ENCODE measurements at places on chromosomes 16 and 17.

- no peak overlapping the region for H3K27ac ChIP-seq
- no peak overlapping the region for H3K4me3 ChIP-seq
- no peak for DNase-seq
- H3K4me1 ChIP-seq = no peaks in the 10 kb centered on the region
- H3K27me3 ChIP-seq = no peaks in the 10 kb centered on the region
These were observed 16.8 kb downstream of the NQO1 start for GRCh38 chr16:69709456-69710084.

DNA sequence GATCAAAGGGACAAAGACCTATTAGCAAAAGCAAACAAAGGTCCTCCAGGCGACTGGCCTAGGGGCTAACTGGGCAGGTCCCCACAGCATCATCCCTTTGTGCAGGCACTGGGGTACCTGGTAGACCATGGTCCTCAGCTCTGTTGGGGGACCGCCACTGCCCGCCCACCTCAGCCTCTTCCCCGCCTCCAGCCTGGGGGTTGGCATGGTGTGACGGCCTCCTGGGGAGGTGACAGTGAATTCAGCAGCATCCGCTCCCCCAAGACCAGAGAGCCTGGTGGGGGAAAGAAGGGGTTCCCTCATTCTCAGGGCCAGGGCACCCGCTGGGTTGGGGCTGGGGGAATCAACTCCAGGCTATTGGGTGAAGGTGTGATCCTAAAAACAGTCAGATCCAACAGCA is 38.7 kb upstream of the DNAH9 start:
- no peak for DNase-seq
- no peak overlapping the region for H3K4me3 ChIP-seq
- H3K27me3 ChIP-seq = peaks cover 3% of the 10 kb centered on the region
- H3K4me1 ChIP-seq = no peaks in the 10 kb centered on the region
- no peaks in the 10 kb centered on the region for H3K36me3 ChIP-seq
- H3K27ac ChIP-seq = no peak overlapping the region

DNA sequence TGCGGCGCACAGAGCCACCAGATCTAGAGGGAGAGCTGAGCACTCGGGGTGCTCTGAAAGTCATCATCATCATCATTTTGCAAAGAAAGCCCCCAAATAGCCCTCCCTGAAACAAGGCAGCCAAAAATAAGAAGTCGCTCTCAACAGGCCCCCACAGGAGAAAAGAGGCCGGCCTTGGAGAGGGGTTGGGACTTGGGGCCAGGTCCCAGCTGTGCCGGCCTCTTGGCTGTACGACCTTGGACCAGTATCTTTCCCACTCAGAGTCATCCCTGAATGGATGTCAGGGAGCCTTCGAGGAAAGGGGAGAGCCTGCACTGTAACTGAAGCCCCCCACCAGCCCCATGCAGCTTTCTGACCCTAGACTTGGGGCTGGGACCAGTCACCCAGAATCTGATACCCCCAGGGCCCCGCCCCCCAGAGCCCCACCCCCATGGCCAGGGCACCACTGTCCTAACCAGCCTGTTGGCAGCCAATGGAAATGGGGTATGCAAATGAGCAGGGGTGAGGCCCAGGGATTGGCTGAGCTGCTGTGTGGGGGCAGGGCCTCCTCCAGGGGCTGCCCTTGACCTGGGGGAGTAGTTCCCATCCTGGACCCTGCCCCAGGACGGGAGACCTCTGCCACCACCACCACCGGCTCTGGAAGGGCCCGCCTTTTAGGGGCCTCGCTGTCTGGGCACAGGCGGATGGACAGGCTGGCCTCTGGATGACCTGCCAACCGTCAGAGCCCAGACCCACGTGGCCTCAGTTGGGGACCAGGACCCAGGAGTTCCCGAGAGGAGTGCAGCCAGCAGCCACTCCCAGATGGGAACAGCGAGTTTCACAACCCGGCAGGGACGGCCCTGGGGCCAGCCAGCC is 15.4 kb downstream of the ZFPM1 start:
- DNase-seq = no peak
- H3K4me3 ChIP-seq = no peak overlapping the region
- H3K36me3 ChIP-seq = no peaks in the 10 kb centered on the region
- H3K4me1 ChIP-seq = peaks cover 67% of the 10 kb centered on the region
- no peaks in the 10 kb centered on the region for H3K27me3 ChIP-seq

DNA sequence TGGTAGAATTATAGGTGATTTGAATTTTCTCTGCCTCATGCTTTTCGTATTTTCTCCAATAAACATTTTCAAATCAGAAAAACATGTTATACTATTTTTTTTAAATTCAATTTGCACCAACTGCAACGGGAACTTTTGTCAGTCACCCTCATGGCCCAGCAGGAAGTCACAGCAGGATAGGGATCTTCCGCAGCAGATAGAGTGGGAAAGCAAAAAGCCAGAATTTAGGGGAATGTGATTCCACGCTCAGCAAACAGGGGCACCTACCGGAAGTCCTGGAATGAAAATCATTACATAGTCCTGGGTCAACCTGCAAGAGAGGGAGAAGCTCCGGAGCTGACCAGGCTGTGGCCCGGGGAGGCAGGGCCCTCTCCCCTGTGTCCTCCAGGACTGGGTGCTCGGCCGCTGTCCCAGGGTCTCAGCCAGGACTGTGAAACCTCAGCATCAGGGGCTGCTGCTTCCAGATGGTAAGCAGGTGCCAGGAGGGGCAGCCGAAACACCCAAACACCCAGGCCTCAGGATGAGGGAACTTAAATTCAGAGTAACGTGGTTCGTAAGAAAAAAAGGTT is 3.9 kb downstream of the SLC47A2 start:
- no peak overlapping the region for H3K4me3 ChIP-seq
- H3K4me1 ChIP-seq = no peaks in the 10 kb centered on the region
- no peaks in the 10 kb centered on the region for H3K27me3 ChIP-seq
- no peaks in the 10 kb centered on the region for H3K36me3 ChIP-seq
- no peak for DNase-seq
- H3K27ac ChIP-seq = no peak overlapping the region

- peak overlapping the region; percentile 83 for H3K27ac ChIP-seq
- peaks cover 10% of the 10 kb centered on the region for H3K36me3 ChIP-seq
- peaks cover 15% of the 10 kb centered on the region for H3K4me1 ChIP-seq
- no peaks in the 10 kb centered on the region for H3K27me3 ChIP-seq
These were observed 477 bp downstream of the NTAN1 start for GRCh38 chr16:15055141-15056053.

- H3K36me3 ChIP-seq = no peaks in the 10 kb centered on the region
- no peak overlapping the region for H3K27ac ChIP-seq
- no peaks in the 10 kb centered on the region for H3K27me3 ChIP-seq
- no peak overlapping the region for H3K4me3 ChIP-seq
- H3K4me1 ChIP-seq = no peaks in the 10 kb centered on the region
These were observed 8.5 kb downstream of the ITGA3 start for GRCh38 chr17:50064253-50065001.

DNA sequence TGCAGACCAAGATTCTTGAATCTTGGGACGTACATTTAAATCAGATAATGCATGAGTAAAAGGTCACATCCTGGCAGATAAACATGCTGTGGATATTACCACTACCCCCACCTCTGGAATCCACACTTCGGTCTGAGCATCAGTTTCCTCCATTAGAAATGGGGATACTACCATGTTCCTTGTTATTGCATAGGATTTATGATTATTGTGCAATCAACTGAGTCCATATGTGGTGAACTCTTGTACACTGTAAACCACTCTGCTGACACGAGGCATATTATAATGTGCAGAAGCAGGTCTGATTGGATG is 108.7 kb downstream of the VAT1L start:
- H3K36me3 ChIP-seq = no peaks in the 10 kb centered on the region
- no peak for DNase-seq
- H3K4me1 ChIP-seq = no peaks in the 10 kb centered on the region
- H3K27me3 ChIP-seq = peaks cover 3% of the 10 kb centered on the region
- no peak overlapping the region for H3K27ac ChIP-seq
- H3K4me3 ChIP-seq = no peak overlapping the region

DNA sequence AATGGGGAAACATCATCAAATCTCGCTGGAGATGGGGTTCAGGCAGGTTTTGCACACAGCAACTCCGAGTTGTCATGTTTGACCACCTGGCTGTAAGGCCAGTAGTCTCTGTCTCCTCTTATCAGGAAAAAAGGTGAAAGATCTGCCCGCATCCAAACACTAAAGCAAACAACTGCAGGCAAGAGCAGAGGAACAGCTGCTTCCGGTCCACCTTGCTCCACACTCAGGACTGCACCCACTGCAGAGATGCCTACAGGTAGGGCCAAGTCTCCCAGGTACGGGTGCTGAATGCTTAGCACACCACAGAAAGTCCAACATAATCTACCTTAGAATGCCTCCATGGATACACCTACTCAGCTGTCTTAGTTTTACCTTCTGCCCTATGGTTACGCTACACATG is 7.3 kb downstream of the TEX2 start:
- no peak overlapping the region for H3K4me3 ChIP-seq
- no peaks in the 10 kb centered on the region for H3K27me3 ChIP-seq
- no peak for DNase-seq
- no peaks in the 10 kb centered on the region for H3K36me3 ChIP-seq

DNA sequence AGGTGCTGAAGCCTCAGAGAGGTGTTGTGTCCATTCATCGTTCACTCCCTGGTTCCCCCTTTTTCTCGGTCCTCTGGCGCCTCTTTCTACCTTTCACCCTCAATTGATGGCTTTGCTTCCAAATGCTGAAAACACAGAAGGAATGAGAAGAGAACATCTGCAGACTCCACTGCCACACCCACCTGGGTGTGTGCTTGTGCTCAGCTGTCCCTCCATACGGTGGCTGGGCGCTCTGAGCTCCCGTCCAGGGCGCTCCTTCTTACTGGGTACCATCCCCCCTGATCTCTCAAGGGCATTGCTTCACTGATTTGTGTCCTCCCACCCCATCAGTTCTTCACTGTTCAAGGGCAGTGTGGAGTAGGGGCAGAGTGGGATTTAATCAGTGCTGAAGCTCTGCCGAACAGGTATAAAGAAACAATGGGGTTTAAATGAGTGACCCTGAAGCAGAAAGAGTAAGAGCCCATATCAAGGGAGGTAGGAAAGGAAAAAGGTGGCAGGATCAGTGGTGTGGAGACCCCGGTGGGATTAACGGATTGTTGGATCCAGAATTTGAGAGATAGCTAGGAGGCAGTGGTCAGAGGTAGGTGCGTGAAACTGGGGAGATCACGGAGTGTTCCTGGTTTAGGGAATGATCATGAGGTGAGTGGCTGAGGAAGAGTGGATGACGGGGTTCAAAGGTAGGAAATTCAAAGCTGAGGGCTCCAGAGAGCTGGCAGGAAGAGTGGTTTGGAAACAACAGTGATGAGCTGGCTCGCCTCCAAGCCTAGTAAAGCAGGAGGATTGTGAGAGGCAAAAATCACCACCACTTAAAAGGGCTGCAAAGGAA is 40.8 kb downstream of the MRTFB start:
- peaks cover 13% of the 10 kb centered on the region for H3K4me1 ChIP-seq
- DNase-seq = no peak
- peaks cover 2% of the 10 kb centered on the region for H3K36me3 ChIP-seq
- no peak overlapping the region for H3K27ac ChIP-seq
- no peak overlapping the region for H3K4me3 ChIP-seq

DNA sequence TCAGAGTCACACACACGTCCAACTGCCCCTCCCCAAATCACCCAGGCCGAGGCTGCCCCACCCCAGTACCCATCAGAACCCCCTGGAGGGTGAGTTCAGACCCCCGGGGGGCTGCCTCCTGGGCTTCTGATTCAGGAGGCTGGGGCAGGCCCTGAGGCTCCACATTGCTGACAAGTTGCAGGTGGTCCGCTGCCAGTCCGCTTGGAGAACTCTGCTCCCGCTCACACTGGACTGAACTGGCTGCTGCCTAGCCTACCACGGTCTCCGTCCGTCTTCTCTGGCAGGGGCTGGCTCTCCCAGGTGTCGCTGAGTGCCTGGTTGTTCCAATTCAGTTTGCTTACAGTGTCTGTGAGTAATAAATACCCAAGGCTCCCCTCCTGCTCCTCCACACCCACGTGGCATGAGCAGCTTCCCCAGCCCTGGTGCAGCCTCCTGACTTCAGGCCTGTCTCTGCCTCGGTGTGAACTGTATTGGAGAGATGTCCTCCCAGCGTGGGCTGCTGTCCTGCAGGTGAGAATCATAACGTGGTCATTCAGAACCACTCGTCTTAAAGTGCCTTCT is 163.4 kb downstream of the LAT start:
- peaks cover 52% of the 10 kb centered on the region for H3K4me1 ChIP-seq
- DNase-seq = peak; percentile 27
- H3K27me3 ChIP-seq = no peaks in the 10 kb centered on the region
- H3K27ac ChIP-seq = peak overlapping the region; percentile 71

- no peak for DNase-seq
- no peaks in the 10 kb centered on the region for H3K36me3 ChIP-seq
- no peak overlapping the region for H3K4me3 ChIP-seq
- peaks cover 5% of the 10 kb centered on the region for H3K27me3 ChIP-seq
These were observed 17.4 kb upstream of the COL1A1 start for GRCh38 chr17:50218771-50219315.

- no peak overlapping the region for H3K27ac ChIP-seq
- no peak for DNase-seq
- no peak overlapping the region for H3K4me3 ChIP-seq
- peaks cover 1% of the 10 kb centered on the region for H3K36me3 ChIP-seq
- no peaks in the 10 kb centered on the region for H3K4me1 ChIP-seq
These were observed 36.7 kb downstream of the TMEM238L start for GRCh38 chr17:10767232-10767631.

DNA sequence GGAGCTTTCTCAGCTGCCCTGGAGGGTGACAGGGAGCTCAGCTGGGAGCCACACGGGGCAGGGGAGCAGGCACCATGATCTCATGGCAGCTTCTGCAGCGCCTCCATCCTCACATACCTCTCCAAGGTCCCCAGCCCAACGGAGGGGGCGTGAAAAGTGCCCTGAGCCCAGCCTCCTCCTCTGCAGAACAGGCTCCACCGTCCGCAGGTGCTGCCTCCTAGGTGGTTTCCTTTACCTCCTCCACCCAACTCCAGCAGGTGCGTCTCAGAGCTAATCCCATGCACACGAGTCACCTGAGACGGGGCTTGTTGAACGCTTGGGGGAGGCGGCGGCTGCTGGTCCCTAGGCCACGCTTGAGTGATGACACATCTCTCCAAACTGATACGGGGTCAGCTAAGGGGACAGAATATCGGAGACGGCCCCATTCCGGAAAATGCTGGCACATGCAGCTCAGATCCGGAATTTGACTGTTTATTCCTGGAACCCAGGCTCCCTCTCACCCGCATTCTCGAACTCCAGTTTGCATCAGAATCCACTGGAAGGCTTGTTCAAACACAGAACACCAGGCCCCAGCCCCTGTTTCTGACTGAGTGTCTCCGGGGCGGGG is 387 bp upstream of the SLC38A8 start:
- no peak for DNase-seq
- peaks cover 2% of the 10 kb centered on the region for H3K4me1 ChIP-seq
- H3K27ac ChIP-seq = no peak overlapping the region

DNA sequence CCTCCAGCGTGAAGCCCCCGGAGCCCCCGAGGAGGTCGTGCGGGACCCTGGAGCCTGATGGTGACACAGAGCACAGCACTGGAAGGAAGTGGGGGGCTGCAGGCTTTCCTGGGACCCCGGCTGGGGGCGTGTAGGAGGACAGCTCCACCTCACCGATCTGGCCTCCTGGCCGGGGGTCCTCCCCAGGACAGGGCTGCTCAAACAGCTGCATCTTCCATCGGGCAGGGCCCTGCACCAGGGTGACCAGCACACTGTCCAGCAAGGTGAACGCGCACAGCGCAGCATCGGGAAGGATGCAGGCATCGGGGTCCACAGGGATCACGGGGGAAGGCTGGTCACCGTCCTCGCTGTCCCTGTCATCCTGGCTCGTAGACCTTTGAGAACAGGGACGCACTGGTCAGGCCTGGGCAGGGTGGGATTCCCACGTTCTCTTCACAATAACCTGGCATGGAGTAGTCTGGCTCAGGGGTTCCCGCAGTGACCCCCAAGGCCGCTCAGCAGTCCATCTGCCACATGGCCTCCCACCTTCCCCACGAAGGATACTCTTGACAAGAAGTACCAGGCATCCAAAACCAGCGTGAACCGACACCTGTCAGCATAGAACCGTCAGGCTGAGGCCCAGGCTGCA is 1.2 kb downstream of the FAAP100 start:
- peak overlapping the region; percentile 85 for H3K27ac ChIP-seq
- no peak for DNase-seq
- peaks cover 21% of the 10 kb centered on the region for H3K36me3 ChIP-seq
- H3K27me3 ChIP-seq = no peaks in the 10 kb centered on the region
- H3K4me1 ChIP-seq = peaks cover 34% of the 10 kb centered on the region
- H3K4me3 ChIP-seq = peak overlapping the region; percentile 87
